ENCODE measurements at places on chromosomes 13 and 19. TPM values are rescaled to one million over a fixed set of nuclear protein-coding genes. Genes with fewer than 3 reads are reported as not detected.

ZNF730 gene
- total RNA-seq, result 1.8 TPM

OR7C1 gene
- total RNA-seq, result not detected

KLHL1 gene
- 0.91 TPM for total RNA-seq

ZNF491 gene
- 1.0 TPM for total RNA-seq
